GDM1 (cell line): ENCODE measurements at places on chromosomes 16 and 17.

- DNase-seq: no peak
These were observed 17.2 kb downstream of the SNTB2 start for GRCh38 chr16:69204172-69204571.

DNA sequence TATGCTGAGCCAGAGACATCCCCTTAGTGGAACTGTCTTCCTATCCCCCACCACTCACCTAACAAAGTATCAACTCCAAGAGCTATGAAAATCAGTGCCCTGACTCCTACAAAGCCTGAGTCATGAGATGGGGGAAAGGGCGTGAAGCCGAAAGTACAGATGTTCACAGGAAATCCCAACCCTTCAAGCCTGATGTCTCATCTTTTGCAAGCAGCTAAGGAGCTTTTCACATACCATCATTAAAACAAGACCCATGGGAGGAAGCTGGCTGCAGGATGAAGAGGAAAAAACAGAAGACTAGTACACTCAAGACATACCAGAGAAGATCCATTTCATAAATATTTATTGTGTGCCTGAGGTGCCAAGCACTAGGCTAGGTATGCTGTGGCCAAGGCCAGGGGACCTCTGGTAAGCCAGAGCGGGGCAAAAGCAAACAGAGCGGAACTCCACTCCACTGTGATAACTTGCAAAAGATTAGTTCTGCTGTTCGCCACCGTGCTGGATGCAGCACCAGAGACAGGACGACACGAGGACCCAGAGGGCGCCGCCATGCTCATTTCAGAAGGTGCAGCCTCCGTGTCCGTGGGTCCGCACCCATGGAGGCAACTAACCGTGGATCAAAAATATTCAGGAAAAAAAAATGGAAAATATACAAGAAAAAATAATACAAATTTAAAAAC lies 4.5 kb upstream of the MNT start:
- DNase-seq: no peak

DNA sequence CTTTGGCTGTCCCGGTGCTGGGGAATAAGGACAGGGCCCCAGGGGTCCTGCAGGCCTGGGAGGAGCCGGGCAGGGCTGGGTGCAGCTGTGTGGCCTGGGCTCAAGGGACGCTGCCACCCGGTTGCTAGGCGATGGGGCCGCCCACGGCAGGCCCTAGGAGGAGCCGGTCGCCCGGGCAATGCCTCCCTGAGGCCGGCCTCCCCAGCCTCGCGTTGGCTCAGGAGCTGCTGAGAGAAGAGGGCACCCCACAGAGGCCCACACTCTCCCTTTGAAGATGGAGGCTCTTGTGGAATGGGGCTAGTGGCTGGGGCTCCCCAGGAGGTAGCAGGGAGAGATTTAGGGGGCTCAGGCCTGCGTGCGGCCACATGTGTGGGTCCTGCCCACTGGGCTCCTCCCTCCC lies at the start of gene CIBAR2:
TSS of gene CIBAR2 (minus strand) at position 109 of the 400 bp plus-strand sequence. CDS start 120 bp downstream, outside the sequence.
- DNase-seq: no peak

DNA sequence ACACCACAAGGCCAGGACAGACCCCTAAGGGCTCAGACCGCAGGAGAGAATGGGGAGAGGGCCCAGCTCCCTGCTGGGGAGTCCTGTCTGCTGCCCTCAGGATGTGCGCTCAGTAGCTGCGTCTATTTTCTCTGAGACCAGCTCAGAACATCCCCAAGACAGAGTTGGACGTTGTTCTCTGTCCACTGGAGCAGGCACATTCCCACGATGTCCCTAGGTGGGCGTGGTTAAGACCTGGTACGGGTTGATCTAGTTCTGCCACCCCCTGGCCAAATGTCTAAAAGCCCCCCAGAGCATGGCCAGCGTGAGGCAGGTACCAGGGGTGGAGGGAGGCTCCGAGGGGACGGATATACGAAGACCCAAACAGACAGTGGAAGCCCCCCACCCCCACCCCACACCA lies 842 bp upstream of the CALB2 start:
- DNase-seq: no peak

- no peak for DNase-seq
These were observed 4.3 kb downstream of the TAT start for GRCh38 chr16:71572497-71573116.

- no peak for DNase-seq
These were observed 208.4 kb downstream of the IRF8 start for GRCh38 chr16:86107215-86107825.

GRCh38 chr16:86078121-86078600 lies 179.2 kb downstream of the IRF8 start:
- DNase-seq: no peak

- no peak for DNase-seq
These were observed 50.6 kb upstream of the ADCY9 start for GRCh38 chr16:4166821-4167220.

- no peak for DNase-seq
These were observed 7.1 kb downstream of the ALKBH5 start for GRCh38 chr17:18190628-18191235.

DNA sequence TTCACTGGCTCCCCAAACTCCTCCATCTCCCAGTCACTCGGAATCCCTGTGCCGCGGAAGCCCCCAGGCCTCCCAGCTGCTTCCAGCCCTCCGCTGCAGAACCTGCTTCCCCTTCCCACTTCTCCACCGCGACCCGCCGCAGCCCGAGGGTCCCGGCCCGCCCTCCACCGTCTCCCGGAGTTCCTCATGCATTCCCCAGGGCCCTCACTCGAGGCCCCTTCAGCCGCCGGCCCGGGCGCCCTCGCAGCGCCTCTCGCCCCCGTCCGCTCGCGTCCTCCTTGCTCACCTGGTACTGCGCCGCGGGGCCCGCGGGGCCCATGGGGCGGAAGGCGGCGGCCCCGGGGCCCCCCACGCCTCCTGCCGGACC lies 329 bp downstream of the SMARCD2 start:
- no peak for DNase-seq

- no peak for DNase-seq
These were observed 677 bp downstream of the SNTB2 start for GRCh38 chr16:69187446-69188235.

- no peak for DNase-seq
These were observed 30.1 kb upstream of the MFSD6L start for GRCh38 chr17:8829036-8829941.

- no peak for DNase-seq
These were observed at the start of gene NEURL4 for GRCh38 chr17:7328840-7329373. Gene NEURL4 (minus strand): TSS chr17:7329335. CDS start chr17:7329312, 23 bp downstream.

- no peak for DNase-seq
These were observed 24.4 kb upstream of the CYTH1 start for GRCh38 chr17:78806451-78806850.

GRCh38 chr17:56171186-56171959 lies 18.1 kb downstream of the ANKFN1 start:
- no peak for DNase-seq

- no peak for DNase-seq
These were observed 12.1 kb downstream of the DNAJC7 start for GRCh38 chr17:42005166-42005565.

DNA sequence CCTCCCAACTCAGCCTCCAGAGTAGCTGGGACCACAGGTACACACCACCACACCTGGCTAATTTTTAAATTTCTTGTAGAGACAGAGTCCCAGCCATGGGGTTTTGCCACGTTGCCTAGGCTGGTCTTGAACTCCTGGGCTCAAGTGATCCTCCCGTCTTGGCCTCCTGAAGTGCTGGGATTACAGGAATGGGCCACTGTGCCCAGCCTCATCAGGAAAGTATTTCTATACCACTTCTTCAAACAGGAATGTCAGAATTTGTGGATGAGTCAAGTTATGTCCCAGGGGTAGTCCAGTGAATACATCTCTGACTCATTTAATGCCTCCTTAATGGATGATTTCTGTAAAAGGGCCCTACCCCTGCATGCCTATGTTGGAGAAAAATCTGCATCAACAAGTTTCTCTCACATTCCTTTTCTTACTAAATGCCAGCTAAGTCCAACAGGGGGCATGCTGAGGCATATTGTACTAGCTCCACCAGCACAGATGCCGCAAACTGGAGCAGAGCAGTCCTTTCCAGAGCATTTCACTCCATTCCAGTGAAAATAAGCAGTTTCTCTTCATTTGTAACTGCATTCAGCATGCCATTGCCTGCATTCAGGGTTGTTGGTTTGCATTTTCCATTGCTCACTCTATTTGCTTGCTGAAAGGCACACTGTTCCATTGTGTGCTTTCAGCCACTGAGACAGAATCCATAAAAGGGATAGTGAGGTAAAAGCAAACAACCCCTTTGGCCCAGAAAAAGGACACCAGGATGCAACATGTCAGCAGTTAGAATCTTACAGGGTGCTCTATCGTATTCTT lies 5.3 kb upstream of the CAVIN1 start:
- DNase-seq: peak; percentile 68

DNA sequence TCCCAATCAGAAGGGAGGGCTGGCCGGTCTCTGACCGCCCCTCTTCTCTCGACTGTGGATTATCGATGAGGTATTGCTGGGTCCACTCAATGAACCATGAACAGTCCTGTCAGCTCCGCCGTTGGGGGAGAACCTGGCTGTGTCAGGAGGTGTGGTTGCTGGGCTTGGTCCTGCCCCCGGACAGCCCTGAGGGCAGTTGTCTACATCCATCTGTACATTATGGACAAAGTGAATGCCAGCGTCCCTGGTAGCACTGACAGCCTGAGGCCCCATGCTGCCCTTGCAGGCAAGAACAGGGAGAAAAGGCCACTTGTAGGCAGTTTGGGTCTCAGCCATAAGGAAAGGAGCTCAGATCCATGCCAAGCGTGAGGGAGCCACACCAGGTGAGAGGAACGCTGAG lies 38.9 kb downstream of the ST3GAL2 start:
- no peak for DNase-seq

GRCh38 chr17:78998311-78999055 lies 11.1 kb downstream of the CANT1 start:
- no peak for DNase-seq

DNA sequence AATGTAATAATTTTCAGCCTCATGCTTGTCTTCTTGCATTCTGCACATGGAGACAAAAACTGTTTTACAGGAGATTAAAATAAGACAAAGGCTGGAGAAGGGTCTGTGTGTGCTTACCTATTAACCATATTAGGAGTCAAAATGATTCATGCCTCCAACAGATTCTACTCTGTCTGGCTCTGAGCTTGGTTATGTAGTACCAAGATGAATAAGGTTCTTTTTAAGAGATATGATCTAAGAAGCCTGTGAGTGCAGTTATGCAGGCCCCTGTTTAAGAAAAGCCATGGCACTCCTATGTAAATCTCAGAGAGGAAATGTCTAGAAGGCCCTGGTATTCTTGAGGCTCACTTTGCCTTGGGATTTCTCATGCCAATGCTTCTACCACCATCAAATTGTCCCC lies 486.6 kb upstream of the CDH11 start:
- no peak for DNase-seq

GRCh38 chr17:63446753-63447470 lies 806 bp upstream of the CYB561 start:
- peak; percentile 95 for DNase-seq

DNA sequence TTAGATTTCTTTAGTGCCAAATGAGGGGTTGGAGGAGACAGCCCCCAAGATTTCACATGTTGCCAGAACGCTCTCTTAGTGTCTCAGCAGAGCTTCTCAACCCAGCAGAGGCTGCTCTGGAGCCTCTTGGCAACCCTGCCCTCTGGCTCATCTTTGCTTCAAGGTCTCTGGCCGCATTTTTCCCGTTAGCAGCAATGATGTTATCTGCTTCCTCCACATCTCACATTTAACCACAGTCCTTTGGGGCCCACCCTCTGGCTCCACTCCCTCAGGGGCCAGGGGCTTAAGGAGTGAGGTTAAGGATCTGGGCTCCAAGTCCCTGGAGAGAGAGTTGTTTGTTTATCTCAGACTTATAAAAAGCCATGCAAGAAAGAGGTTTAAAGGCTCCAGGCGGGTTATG lies 3.3 kb upstream of the XYLT1 start:
- peak; percentile 91 for DNase-seq

DNA sequence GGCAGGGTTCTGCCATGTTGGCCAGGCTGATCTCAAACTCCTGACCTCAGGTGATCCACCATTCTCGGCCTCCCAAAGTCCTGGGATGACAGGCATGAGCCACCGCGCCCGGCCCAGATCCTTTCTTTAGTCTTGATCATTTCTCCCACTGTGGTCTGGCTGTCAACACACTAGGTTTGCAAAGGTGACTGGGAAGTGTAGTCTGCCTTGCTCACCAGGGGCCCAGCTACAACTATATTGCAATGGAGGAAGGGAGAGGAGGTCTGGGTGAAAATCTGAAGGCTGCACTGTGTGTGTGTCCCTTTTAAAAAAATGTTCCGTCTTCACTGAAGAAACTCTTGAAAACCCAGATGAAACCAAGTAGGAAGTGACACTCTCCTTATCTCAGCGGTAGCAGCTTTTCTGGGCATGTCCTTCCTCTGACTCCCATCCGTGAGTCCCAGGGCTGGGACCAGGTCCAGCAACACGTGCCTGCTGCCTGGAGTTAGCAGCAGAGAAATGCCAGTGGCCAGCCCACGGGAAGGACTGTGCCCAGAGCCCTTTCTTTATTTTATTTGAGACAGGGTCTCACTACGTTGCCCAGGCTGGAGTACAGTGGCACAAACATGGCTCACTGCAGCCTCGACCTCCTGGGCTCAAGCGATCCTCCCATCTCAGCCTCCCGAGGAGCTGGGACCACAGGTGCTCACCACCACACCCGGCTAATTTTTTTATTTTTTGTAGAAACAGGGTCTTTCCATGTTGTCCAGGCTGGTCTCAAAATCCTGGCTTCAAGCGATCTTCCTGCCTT lies 17.8 kb upstream of the KIF19 start:
- DNase-seq: peak; percentile 79

- DNase-seq: no peak
These were observed 15.4 kb downstream of the NAA60 start for GRCh38 chr16:3458852-3459361.

GRCh38 chr17:61456688-61457225 lies 4.5 kb downstream of the TBX4 start:
- no peak for DNase-seq
